Renal cortex interstitium (tissue), 15 donors: ENCODE measurements at places on chromosomes 3 and 15.

GRCh38 chr3:171346019-171346418, 114.2 kb downstream of the TNIK start:
- DNase-seq: no peak

- no peak for DNase-seq
Measured at GRCh38 chr3:101979033-101979432, 129.7 kb downstream of the NFKBIZ start.

DNA sequence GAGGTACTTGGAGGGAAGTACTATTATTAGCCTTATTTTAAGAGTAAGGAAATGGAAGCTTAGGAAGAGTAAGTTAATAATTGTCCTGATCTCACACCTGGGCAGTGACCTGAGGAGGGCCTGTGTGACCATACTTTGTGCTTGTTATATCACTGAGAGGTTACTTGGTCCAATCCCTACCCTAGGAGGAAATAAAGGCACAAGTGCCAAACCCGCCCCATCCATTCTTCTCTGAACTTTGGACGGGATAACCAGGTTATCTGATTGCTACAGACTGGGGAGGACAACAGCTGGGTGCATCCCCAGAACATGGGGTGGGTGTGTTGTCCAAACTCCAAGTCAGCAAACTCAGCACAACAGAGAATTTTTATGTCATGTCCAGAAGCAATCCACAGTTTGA, 77.7 kb upstream of the NR2E3 start:
- no peak for DNase-seq

- no peak for DNase-seq
Measured at GRCh38 chr3:117248153-117248552, 538.6 kb downstream of the TUSC7 start.

GRCh38 chr3:159607856-159608255, 380.8 kb upstream of the IL12A start:
- no peak for DNase-seq

DNA sequence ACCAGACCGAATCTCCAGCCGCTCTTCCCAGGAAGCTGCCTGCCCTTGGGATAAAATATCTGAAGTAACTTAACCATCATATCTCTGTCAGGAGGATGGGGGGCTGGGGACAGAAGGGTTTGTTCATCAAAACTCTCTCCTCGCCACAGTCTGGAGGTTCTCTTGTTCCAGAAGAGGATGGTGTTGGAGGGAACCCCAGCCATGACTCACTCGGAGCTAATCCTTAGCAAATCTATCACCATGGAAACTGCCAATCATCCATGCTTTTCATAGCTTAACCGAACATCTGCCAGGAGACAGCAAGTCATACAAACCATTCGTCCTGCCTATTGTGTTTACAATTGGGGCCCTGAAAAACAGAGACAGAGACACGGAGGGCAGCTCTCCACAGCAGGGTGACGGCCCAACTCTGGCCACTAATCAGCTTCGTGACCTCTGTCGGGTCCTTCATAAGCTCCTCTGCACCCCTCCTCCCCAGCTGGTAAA, 73.8 kb upstream of the HEG1 start:
- DNase-seq: no peak
